ENCODE measurements at places on chromosomes 2 and 18.

DNA sequence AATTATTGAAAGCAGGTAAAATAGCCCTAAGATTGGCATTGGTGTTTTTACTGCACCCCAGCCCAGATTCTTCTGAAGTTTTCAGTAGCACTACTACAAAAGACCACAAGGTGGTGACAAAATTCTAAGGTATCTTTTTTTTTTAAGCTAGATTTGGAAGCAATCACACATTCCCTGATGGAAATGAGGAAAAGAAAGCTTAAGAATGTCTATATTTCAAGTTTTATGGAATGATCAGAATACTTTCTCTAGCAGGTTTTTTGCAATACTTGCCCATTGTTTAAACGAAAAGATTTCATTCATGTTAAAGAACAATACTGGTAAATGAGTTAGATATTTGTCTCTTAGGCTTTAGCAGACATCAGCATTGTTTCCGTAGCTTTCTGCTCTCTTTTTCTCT lies 32.1 kb upstream of the ZNF638 start:
- DNase-seq, result no peak

- DNase-seq, result peak; percentile 84
Measured at GRCh38 chr2:11778923-11779757, 32.7 kb downstream of the LPIN1 start.

- DNase-seq, result no peak
Measured at GRCh38 chr18:34590503-34590902, 119.6 kb upstream of the DTNA start.

GRCh38 chr2:33873076-33873605 lies 274.0 kb upstream of the FAM98A start:
- DNase-seq, result no peak

DNA sequence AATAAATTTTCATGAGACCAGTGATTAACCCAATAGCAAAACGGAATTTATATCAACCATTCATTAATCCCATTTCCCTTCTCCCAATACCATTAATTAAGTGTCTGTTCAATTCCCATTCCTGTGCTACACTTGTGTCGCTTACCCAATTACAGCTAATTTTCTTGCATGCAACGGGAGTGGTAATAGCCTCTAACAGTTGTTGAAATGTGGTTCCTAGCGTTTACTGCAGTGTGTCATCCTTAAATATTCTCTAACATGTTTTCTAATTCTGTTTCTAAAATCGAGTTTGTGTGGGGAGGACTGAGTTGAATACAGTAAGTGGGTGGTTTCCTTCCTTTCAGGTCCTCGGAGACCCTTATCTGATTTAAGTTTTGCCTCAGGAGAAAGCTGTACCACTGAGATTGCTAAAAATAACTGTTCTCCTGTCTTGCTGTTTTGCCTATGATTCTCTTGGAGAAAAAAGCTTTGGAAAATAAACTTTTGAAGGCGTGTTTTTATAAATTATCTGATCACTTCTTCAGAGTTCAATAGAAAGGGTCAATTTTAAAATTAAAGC lies 59.3 kb upstream of the LRRTM1 start:
- DNase-seq, result no peak

All from stimulated activated CD4-positive, alpha-beta T cell treated with anti-CD3 and anti-CD28 coated beads, Interleukin-12 subunit alpha, Interleukin-12 subunit beta, amount 100 ng/mL, for 48 hours (primary cell).